B cell (primary cell): ENCODE measurements at places on chromosomes 13 and 19.

GRCh38 chr13:77329911-77330584, 3.2 kb upstream of the MYCBP2 start:
- DNase-seq, result no peak

DNA sequence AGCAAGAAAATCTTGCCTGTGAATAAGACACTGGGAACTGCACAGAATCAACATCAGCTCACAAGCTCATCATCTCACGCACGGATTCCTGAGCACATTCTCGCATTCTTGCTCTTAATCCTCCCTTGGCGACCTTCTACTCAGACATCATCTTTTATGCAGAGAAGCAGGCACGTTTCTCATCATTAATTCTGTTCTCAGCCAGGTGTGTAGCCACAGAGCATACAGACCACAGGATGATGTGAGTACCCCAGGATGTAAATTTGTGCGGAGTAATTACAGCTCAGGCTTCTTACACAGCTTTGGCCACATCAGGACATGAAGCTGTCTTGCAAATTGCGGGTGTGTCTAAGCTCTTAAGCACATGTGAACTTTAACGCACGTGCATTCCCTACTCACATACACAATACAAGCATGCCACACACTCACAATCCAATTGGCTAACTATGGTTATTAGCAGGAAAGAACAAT, 36.5 kb upstream of the SACS start:
- DNase-seq, result no peak

DNA sequence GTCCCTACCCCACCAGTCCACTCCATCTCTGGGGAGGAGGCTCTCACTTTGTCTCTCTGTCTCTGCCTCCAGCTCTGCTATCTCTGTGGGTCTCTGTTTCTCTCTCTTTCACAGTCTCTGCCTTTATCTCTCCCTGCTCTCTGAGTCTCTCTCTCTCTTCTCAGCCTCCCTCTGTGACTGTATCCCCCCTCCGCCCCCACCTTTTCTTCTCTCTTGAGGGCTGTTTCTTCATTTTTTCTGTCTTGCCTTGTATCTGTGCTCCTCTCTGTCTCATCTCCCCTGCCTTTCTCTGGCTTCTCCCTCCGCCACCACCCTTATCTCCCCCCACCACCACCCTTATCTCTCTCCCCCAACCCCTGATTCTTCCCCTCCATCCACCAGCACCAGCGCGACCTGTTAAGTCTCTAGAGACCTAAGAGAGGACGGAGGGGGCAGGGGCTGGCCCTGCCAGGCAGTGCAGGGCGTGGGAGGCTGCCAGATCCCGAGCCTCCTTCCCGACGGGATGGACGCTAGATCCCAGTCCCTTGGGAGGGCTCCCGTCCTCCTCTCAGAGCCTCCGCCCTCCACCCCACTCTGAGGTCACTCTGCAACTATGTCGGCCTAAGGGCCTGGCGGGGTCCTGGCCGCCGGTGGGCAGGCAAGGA, 1.0 kb downstream of the AXL start:
- DNase-seq, result no peak

DNA sequence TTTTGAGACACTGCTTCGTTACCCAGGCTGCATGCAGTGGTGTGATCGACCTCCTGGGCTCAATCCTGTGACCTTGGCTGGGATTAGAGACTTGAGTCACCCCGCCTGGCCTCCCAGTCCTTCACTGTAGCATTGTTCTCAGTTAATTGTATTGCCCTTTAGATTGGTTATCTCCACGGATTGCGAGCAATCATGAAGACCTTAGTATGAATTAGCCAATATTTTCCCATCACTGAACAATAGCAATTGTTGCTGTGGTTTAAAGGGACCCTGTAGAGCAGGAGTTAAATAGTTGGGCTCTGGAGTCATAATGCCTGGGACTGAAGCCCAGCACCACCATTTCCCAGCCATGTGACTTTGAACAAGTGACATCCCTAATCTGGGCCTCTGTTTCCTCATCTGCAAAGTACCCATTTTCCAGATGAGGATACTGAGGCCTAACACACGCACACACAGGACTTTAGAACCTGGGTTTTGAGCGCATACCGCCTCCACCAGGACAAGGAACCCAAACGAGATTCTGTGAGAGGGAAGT, 8.4 kb downstream of the PPP1R14A start:
- no peak for DNase-seq

DNA sequence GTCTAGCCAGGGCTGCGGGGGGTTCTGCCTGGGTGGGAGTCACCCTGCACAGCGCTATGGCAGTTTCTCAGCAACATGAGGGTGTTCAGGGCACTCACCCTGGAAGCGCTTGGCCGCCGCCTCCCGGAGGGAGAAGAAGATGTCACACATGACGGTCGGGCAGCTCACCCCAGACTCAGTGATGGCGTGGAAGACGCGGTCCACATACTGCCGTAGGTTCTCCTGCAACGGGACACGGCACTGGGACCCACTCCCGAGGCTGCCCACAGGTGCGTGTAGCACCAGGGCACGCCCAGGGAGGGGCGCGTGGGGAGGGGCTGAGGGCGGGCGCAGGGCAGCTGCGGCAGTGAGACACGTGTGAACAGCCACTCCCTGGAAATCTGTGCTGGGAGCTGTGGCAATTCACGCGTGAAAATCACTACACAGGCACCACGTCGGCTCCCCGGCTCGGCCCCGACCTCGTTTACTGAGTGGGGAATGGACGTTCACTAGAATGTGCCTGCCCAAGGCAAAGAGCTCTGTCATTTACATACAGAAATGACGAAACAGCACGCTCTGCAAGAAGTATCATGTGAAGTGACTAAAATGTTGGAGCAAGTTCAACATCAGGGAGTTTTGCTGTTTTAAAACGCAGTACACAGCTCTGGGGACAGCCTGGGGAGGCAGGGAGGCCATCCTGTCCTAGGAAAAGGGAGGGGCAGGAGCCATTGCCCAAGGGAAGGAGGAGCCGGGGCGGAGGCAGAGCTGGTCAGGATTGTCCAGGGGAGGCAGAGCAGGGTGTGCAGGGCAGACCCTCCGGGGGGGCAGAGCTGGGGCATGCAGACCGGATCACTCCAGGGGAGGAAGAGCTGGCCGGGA, 41.5 kb upstream of the C13orf46 start:
- no peak for DNase-seq

GRCh38 chr19:33811246-33811645, 14.6 kb downstream of the KCTD15 start:
- DNase-seq, result peak; percentile 1

- DNase-seq, result no peak
These were observed 60.5 kb upstream of the MEDAG start for GRCh38 chr13:30845297-30846214.

DNA sequence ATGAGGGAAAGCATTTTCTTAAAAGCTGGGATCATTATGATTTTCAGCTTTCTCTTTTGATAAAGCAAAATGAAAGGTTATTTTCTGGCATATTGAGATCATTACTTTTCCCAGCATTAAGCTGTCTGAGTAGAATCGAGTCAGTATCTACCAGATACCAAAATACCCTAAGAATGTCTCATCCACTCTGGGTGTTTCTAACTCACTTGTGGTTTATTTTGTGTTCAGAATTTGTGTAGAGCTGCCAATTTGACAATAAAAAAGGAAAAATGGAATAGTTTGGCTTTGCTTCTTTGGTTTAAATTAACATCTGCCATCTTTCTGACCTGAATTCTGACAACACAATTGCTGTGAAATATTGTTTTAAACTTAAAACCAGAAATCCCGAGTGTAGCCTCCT, 438.7 kb upstream of the ARGLU1 start:
- DNase-seq, result no peak

- DNase-seq, result no peak
These were observed 21.0 kb upstream of the SIAH3 start for GRCh38 chr13:45872566-45872965.

GRCh38 chr19:47821460-47822020, at the start of gene CRX:
CRX (plus strand) TSS chr19:47821937; CDS start chr19:47834444, 12,507 bp downstream.
- no peak for DNase-seq

- DNase-seq, result no peak
These were observed 65.7 kb downstream of the ZNF536 start for GRCh38 chr19:30437869-30438268.

DNA sequence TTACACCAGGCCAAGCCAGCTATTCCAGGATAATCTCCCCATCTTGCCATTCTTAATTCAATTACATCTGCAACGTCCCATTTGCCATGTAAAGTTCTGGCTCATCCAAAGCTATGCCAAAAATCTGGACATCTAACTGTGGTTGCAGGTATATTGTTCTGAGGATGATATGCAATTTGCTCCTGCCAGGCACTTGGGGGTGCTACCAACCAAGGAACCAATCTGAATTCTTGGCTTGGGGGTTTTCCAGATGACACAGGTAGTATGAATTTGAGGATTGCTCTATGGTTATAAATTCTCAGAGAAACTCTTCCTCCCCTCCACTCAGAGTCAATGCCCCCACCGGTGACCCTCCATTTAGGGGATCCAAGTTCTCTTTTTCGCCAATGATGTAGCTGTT, 33.0 kb downstream of the CRYL1 start:
- DNase-seq, result peak; percentile 64

- peak; percentile 46 for DNase-seq
These were observed 15.3 kb upstream of the GPR183 start for GRCh38 chr13:99322297-99323103.

DNA sequence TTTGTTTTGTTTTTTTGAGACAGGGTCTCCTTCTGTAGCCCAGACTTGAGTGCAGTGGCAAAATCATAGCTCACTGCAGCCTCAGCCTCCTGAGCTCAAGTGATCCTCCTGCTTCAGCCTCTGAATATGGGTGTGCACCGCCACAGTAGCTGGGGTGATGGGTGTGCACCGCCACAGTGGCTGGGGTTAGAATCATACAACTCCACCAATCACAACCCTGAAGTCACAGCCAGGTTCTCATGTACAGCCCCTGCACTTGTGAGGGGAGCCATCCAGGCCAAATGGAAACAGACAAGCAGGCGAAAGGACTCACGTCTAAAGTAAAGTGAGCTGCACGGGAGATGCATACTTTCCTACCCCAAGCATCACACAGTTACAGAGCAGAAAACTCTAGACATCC, 63.1 kb upstream of the RANBP3 start:
- no peak for DNase-seq

DNA sequence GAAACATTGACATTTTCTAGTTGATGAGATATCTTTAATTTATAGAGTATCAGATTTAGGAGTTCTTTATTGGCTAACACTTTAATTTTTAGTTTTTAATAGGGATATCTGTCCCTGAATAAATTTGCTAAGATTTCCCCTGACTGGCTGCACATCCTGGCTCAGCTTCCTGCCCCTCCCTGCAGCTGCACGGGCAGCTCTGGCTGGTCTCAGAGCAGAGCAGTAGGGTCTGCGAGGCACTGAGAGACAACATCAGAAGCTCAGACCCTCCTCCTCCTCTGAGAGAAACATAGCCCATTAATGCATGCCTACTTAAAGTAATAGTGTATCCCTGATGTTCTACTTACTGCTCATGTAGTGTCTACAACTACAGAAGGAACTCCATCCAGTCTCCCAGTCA, 139.2 kb downstream of the TNFSF13B start:
- DNase-seq, result no peak

- DNase-seq, result no peak
These were observed 308.9 kb upstream of the SLITRK1 start for GRCh38 chr13:84191139-84191538.

GRCh38 chr19:3770136-3770999, 1.7 kb downstream of the RAX2 start:
- no peak for DNase-seq

- peak; percentile 32 for DNase-seq
These were observed 5.0 kb downstream of the PAK4 start for GRCh38 chr19:39130337-39131254.

DNA sequence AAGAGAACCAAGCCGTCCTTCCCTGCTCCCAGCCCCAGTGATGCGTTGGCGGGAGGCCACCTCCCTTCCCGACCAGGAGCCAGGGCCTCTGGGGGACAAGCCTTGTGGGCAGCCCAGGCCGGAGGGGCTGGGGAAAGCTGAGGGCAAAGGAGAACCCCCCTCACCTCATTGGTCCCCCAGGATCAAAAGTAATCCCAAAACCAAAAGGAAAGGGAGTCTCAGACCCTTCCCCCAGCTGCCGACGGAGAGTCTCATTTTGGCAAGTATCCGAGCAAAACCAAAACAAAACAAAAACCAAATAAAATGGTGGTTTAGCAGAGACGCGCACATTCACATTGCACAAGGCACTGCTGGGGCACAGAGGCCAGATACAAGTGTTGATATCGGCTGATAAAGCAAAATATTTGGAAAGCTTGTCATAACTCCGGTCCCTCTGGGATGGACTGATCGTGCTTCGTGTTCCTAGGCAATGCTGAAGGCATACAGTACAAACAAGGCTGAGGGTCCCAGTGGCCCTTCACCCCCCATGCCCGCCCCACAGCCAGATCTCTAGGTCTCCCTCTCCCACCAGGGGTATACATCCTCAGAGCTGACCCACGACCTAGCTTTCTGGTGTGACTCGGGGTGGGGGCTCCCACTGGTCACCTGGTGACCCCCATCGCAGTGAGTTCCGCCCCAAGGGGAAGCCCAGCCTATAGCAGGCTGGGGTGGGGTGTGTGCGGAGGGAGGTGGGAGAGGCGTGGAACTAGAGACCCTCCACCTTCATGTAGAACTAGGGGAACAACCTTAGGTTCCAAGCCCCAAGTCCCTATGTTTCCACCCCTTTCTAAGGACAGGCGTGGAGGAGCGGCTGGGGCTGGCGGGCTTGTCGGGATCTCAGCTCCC, 2.1 kb downstream of the CEBPA start:
- DNase-seq, result no peak

- no peak for DNase-seq
These were observed 67.6 kb downstream of the TEX29 start for GRCh38 chr13:111387945-111388600.

DNA sequence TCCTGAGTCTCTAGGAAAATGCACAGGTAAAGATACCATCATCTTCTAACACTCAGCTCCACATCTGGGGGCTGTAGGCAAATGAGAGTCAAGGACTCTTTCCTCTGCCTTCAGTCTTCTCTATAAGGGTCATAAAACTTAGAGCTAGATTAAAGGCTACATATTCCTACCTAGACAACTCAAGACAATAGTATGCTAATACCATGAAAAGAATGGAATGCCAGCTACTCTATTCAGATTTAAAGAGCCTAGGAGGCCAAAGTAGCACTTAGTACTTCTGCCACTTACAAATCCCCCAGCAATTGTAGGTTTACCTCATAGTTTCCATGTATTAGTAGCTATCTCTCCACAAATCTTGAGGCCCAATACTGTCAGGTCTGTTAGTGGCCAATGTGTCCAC, 453.0 kb downstream of the SLITRK5 start:
- no peak for DNase-seq

DNA sequence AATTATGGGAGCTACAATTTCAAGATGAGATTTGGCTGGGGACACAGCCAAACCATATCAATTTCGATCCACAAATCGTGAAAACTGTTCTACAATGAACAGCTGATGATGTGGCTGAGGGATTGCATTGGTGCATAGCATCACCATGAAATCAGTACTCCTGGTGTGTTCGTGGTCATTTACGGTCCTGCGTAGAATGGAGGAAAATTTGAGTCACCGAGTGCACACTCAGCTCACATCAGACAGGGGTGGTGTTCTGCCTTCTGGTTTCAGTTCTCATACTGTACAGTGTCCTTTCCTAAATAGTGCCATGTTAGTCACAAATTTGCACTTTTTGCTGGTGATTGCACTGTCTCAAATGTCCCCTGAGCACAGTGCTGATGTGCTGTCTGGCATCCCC, 39.2 kb downstream of the MYH14 start:
- DNase-seq, result no peak

- no peak for DNase-seq
These were observed 30.1 kb downstream of the ZAR1L start for GRCh38 chr13:32284927-32285632.
